ENCODE measurements at places on chromosomes 13 and 19.
A peak's percentile ranks its signal among the peaks of the same experiment; 100 is the strongest.

DNA sequence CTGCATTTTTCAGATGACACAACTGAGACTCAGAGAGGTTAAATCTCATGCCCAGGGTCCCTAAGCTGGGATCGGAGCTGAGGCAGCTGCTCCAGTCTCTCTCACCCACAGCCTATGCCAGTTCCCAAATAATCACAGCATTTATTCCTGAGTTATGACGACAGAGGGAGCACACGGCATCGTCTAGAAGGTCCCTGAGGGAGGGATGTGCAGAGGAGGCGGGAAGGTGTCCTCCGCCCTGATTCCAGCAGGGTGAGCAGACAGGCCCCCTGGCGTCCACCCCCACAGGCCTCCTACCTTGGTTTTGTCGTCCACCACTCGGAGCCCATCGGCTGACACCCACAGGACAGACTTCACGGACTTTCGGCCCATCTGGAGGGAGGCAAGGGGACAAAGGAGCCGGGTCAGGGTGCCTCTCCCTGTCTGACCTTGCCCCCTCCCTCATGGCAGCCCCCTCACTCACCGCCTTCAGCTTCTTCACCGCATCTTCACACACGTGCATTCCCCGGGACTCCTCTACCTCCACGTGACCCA lies 8.0 kb downstream of the NUMBL start:
- no peak for DNase-seq

GRCh38 chr19:55369653-55370304 lies 484 bp downstream of the IL11 start:
- DNase-seq, result peak; percentile 41

GRCh38 chr19:49151267-49152118 lies 3.7 kb downstream of the HRC start:
- DNase-seq, result no peak

- DNase-seq, result no peak
Measured at GRCh38 chr19:49337267-49338022, 2.2 kb downstream of the CD37 start.

DNA sequence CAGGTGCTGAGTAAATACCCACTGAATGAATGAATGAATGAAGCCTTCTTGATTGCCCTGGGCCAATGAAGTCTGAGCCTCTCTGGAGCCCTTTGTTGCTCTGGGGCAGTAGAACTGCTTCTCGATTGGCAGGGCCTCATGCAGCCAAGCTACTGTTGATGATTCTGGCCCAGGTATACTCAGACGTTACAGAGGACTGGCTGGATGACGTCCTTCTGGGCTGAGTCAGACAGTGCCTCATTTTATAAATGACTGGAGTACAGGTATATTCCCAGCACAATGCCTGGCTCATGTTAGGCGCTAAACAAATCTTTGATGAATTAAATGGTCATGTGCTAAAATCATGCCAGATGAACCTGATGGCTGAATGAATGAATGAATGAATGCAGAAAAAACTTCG lies 243.8 kb upstream of the MAB21L1 start:
- DNase-seq, result no peak

GRCh38 chr19:28706693-28707092 lies 506.3 kb downstream of the UQCRFS1 start:
- no peak for DNase-seq

- DNase-seq, result no peak
Measured at GRCh38 chr13:83943530-83944279, 61.4 kb upstream of the SLITRK1 start.

- DNase-seq, result peak; percentile 96
Measured at GRCh38 chr19:34217952-34218817, 36.2 kb upstream of the GARRE1 start.

DNA sequence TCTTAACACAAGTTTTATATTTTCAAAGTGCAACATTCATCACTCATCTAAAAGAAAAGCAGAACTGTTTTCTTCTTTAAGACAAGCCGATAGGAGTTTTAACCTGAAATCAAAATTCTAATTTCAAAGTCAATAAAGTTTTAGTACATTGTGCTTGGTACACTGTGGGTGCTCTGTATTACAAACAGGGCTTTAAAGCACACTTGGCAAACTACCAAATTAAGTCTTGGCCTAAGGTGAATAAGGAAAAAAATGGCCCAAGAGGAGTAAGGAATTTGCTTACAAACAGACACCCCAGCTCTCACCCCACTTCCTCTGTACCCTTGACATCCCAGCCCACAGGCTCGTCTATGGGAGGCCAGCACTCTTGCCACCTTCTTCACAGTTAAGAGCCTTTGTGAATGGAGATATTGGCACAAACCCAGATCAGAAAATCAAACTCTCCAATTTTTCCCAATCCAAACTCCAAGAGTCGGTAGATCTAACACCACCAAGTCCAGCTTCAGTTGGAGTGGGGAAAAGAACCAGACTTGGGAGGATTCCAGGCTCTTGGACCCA lies 66.0 kb downstream of the ABCC4 start:
- DNase-seq, result no peak

GRCh38 chr13:39858794-39859193 lies 203.3 kb downstream of the COG6 start:
- DNase-seq, result no peak

GRCh38 chr13:27309967-27310598 lies 39.5 kb downstream of the RASL11A start:
- no peak for DNase-seq

DNA sequence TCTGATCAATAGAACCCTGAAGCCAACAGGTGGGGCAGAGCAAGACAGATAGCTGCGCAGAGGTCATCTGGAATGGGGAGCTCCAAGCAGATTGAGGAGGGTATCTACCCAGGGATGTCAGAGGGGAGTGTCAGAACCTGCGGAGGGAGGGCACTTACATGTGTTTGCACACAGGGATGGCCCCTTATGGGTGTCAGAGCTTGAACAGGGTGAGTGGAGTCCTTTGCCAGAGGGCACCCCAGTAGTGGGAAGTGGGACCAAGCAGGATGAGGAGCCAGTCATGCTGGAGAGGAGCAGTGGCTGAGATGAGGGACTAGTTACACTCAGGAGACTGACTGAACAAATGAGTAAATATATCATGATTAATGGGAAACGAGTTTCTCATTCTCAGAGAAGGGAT lies 17.0 kb upstream of the SIGLEC14 start:
- DNase-seq, result no peak

GRCh38 chr19:54449701-54450069 lies 686 bp downstream of the LENG8 start:
- no peak for DNase-seq

DNA sequence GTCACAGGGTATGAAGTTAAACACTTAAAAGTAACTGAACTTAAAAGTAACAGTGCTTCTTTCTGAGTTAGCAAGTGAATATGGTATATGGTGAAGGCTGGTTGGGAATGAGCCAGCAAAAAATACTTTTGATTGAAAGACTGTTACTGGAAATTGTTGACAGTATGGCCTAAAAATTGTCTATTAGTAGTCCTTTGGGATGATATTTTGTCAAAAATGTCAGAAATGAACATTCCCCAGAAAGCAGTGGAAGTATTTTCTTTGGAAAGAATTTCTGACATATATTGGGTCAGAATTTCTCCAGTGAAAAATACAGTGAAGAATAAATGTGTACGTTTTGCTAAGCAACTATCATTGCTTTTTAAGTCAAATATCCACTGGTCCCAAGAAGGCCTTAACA lies 860.5 kb downstream of the PCDH9 start:
- DNase-seq, result no peak

DNA sequence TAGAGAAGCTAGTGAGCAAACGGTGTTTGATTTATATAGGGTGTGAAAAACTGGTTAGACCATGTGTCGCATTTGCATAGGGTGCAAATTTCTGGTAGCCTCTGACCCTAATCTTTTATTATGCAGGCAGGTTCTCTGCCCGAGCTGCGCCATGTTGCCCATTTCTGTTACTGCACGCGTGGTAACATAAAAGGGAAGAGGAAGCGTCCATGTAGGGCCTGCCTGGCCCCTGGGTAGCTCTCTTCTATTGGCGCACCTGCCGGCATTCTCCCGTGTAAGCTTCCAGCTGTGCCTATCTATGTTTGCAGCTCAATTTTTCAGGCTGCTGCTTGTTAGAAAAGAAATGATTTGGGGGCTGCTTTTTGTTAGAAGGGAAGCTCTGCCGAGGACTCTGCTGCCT lies 14.0 kb upstream of the CD70 start:
- DNase-seq, result no peak

GRCh38 chr13:72959643-72960042 lies 99.2 kb upstream of the KLF5 start:
- no peak for DNase-seq

GRCh38 chr19:33809960-33810359 lies 13.3 kb downstream of the KCTD15 start:
- DNase-seq, result no peak

- no peak for DNase-seq
Measured at GRCh38 chr13:107457686-107458085, 757.6 kb downstream of the LIG4 start.

DNA sequence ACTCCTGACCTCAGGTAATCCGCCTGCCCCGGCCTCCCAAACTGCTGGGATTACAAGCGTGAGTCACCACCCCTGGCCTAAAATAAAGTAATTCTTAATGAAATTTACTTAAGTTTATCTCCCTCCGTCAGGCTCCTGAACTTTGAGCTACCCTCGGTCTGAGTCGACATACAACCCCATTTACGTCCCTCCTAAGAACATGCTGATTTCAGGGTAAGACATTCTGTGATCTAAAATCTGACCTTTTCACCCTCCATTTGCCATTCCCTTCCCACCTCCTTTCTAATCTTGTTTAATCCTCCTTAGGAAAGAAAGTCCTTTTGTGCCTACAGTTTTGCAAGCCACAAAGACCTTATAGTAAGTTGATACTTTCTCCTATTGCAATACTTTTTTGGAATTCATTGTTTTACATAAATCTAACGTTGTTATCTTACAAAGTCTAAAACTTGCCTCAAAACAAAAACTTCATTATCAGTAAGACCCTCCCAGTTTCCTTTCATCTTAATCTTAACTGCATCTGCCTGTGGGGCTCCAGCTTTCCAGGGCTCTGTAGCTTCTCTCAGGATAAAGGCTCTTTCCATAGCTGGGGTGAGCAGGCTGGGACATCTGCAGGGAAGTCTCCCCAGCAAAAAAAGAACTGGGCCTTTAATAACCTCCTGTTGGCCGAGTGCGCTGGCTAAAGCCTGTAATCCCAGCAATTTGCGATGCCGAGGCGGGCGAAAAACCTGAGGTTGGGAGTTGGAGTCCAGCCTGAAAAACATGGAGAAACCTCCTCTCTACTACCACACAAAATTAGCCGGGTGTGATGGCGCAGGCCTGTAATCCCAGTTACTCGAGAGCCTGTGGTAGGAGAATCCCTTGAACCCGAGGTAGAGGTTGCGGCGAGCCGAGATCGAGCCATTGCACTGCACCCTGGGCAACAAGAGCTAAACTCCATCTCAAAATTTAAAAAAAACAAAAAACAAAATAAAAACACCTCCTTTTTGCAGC lies 143.1 kb downstream of the ZNF737 start:
- no peak for DNase-seq

DNA sequence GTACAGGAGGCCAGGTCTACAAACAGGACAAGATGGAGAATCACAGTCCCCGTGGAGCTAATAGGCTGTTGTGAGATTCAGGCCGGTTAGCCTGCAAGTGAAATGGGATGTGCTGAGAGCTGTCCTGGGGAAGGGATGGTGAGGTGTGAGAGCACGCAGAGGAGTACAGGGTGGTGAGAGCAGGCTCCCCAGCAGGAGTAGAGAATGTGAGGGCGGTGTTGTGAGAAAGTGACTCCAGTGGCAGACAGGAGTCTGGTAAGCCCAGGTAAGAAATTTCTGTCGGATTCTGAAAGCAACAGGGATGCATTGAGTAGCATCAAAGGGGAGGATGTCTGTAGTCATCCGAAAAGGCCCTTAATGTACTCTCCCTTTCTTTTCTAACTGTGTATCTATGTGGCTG lies 50.7 kb upstream of the GPR183 start:
- no peak for DNase-seq

GRCh38 chr13:23642110-23642509 lies 71.9 kb downstream of the TNFRSF19 start:
- no peak for DNase-seq

DNA sequence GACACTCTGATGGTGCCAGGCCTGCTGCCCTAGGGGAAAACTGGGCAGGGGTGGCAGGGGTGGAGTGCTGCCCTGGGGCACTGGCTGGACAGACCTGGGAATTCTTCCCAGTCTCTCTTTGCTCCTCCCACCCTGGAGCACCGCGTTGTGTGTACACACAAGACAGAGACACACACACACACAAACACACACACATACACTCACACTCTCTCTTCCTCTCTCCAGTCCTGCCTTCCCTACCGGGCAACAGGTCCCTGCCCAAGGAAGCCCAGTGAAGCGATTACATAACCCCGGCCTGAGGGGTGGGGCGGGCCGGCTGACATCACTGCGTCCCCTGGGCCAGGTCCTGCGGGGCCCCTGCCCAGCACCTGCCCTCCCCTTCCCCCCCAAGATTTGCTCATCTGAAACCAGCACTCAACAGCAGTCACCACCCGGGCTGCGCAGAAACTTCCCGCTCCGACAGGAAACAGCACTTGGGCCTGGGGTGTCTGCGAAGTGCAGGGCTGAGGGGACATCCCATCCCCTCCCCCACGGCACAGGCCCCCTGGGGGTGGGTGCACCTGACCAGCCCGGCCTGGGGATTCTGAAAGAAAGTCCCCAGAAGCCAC lies 1.2 kb downstream of the MKNK2 start:
- peak; percentile 33 for DNase-seq

- DNase-seq, result no peak
Measured at GRCh38 chr19:35913589-35913988, 5.5 kb upstream of the TYROBP start.

DNA sequence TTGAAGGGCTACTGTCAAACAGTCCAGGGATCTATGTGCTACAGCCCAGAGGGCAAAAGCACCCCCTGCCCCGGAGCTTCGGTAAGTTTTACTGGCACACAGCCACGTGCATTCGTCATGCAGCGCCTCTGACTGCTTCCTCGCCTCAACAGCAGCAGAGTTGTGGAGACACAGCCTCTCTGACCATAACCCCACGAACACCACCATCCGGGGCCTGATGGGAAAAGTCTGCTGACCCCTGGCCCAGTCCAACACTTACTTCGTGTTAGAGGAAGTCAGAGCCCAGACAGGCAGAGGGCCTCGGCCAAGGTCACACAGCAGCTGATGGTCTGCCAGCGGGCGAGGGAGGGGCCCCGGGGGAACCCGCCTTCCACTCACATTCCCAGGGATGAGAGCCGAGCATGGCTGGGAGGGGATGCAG lies 5.1 kb downstream of the CBARP start:
- DNase-seq, result no peak

DNA sequence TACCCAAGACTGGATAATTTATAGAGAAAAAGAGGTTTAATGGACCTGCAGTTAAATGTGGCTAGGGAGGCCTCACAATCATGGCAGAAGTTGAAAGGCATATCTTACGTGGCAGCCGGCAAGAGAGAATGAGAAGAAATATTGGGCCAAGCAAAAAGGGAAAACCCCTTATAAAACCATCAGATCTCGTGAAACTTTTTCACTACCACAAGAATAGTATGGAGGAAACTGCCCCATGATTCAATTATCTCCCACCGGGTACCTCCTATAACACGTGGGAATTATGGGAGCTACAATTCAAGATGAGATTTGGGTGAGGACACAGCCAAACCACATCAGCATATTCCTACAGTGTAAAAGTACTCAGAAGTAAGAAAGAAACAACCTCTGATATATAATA lies 4.7 kb upstream of the KBTBD7 start:
- DNase-seq, result no peak
